ENCODE measurements at places on chromosomes 6 and 20. TPM values are rescaled to one million over a fixed set of nuclear protein-coding genes. Genes with fewer than 3 reads are reported as not detected.

PCK1 gene
- total RNA-seq: not detected

PEX3 gene
- total RNA-seq: 26.7 TPM

NRM gene
- 7.8 TPM for total RNA-seq

RFX6 gene
- total RNA-seq: not detected

TNFRSF21 gene
- total RNA-seq: 39.3 TPM

RBPJL gene
- total RNA-seq: not detected

CLIC5 gene
- not detected for total RNA-seq

FOXC1 gene
- 7.0 TPM for total RNA-seq

ARHGAP18 gene
- 38.9 TPM for total RNA-seq

SLPI gene
- not detected for total RNA-seq

PRICKLE4 gene
- total RNA-seq: not detected

PSORS1C2 gene
- not detected for total RNA-seq

- DNase-seq: no peak
Observed at GRCh38 chr6:107668743-107669474, 155.2 kb downstream of the SCML4 start.

DNA sequence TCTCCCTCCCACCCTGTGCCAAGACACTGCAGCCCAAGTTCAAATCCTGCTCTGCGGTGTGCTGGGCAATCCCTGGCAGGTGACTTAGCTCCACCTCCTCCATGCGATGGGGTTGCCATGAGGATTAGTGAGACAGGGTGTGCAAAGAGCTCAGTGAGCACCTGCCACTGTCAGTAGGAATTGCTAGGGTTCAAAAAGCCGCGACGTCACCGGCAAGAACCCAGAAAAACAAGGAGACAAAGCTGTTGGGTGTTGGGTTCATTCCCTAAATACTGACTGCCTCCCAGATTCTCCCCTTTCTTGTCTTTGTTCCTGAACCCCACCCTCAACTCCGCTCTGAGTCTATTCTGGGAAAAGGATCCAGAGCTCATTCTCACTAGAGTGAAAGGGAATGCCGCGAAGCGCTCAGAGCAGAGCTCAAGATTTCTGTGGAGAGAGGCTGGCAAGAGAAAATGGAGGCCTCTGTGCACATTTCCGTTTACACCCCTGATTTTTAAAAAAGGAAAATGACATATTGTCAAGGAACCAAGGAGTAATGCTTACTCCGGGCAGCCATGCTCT is 13.3 kb downstream of the PMEPA1 start:
- DNase-seq: no peak

- DNase-seq: no peak
Observed at GRCh38 chr6:15403094-15403755, 157.4 kb downstream of the JARID2 start.

- no peak for DNase-seq
Observed at GRCh38 chr6:31631681-31632278, 11.3 kb downstream of the PRRC2A start.

DNA sequence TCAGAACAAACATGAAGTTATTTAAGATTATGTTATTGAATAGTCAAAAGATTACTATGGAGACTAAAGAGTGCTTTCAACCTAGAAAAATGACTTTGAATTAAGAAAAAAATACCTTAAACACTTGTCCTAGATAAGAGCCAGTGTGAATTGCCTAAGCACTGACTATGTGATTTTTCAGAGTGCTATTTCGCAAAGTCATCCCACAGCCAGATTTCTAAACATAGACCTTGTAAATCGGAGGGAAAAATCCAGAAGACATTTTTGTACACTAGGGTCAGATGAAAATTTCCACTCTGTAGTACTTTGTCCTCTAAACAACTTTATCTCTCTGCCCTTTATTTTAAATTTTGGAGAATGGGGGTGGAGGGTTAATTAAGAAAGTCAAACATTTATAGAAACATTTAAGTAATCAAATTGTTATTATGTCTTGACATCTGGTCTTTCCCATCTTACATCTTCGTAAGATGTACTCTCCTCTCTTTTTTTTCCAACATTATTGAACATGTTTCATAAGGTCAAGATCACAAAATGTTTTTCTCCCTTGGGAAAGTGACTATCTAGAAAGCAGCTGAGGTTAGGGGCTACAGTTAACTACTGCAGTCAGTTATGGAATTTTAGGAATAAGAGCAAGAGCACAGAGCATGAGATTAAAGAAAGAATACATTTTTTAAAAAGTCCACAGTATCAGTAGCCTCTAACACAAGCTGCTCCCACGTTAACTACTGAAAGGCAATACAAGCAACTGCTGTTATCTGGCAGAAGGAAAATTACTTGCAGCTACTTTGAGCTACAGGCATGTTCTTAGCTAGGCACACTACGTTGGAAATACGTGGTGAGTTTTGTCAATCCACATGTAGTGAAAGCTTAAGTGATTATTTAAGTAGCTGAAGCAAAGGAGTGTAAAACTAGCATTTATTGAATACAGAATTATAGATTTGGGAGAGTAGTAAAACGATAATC is 648.5 kb downstream of the HTR1B start:
- no peak for DNase-seq

GRCh38 chr6:36756786-36757185 is 59.2 kb downstream of the RAB44 start:
- DNase-seq: peak; percentile 45

DNA sequence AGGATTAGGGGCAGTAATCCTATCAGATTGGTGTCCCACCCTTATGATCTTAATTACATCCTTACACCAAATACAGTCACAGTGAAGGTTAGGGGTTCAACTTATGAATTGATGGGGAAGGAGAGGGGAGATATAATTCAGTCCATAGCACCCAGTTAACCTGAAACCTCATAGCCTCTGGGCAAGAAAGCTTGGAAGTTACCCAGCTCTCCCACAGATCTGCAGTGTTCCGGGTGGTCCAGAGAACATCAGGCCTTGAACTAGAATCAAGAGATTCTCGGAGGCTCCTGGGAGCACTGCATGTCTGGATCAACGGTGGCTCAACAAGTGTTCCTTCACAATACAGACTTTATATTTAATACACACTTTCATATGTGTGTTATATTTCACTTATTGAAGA is 392.6 kb upstream of the MARCKS start:
- DNase-seq: peak; percentile 27

GRCh38 chr6:24064832-24065231 is 61.2 kb upstream of the NRSN1 start:
- no peak for DNase-seq

- DNase-seq: no peak
Observed at GRCh38 chr6:52022675-52023074, 64.7 kb downstream of the PKHD1 start.

GRCh38 chr6:151073146-151073545 is 166.6 kb upstream of the AKAP12 start:
- DNase-seq: no peak

DNA sequence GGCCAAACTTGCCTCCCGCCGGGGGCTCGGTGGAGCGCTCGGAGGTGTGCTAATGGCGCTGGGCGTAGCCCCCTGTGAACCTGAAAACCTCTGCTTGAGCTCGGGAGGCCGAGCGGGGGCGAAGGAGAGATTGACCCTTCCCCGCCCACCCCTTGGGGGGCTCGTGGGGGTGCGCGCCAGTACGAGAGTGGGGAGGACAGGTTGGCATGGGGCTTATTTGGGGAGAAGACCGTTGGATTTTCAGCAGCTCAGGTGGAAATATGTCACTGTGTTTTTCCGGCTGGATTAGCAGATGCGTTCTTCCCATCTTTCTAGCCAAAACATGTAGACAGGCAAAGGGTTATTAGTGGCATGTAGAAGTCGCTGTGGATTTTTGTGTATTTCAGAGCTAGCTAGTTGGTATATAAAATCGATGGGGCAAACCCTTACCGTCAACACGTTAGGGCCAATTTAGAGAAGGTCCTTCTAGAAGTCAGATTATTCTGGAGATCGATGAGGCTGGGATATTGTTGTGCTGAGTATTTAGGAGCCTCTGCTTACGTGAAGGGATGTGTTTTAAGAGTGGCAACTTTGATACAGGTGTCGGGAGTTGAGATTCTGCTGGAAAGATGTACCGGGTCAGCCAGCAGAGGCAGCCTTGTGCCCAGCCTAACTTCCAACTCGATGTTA is 525 bp downstream of the NCOA7 start:
- DNase-seq: peak; percentile 58

DNA sequence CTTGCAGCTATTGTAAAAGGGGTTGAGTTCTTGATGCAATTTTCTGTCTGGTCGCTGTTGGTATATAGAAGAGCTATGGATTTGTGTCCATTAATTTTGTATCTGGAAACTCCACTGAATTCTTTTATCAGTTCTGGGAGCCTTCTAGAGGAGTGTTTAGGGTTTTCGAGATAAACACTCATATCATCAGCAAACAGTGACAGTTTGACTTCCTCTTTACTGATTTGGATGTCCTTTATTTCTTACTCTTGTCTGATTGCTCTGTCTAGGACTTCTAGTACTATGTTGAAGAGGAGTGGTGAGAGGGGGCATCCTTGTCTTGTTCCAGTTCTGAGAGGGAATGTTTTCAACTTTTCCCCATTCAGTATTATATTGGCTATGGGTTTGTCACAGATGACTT is 120.8 kb upstream of the SSTR4 start:
- DNase-seq: no peak

DNA sequence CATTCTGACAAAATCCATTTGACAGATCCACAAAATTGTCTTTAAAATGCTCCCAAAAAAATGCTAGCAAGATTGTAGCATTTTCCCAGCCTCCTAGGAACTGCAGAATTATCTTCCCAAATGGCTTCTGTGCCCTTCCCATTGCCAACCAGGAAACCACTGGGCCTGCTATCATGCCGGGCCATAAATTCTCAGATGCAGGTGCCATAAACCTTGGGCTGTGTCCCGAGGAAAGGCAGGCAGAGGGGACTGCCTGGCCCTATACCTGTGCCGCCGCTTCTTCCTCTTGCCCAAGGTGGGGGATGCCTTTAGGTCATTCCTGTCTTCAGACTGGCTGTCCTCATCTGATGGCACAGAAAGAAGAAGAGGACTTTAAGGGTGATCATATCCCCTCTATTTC is 2.8 kb downstream of the VSX1 start:
- DNase-seq: no peak

GRCh38 chr20:48783533-48784272 is 44.1 kb downstream of the PREX1 start:
- no peak for DNase-seq

DNA sequence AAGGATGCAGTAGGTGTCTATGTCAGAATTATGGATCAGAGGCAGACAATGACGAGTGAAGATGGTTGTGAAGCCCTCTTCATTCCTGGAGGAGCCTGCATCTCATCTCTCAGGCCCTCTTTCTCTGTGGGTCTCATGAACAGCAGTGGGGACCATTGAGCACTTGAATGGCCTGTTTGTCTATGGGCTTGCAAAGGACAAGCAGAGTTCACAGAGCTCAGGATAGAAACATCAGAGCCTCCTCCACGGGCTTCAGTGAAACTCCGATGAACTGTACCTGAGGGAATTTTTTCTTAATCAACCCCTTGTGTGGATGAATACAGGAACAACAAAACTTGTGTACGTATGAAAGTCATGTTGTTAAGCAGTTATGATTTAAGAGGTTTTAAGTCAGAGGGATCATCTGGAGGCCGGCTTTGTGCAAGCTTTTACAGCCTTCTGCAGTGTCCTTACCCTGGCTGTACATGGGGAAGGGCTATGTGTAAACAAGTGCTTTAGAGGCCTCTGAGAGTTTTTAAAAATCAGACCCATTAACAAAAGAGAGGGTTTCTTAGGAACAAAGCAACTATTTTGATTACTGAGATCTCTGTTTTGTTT is 29.7 kb upstream of the PI16 start:
- DNase-seq: no peak

GRCh38 chr6:7215131-7215530 is 97.9 kb downstream of the SSR1 start:
- no peak for DNase-seq

- no peak for DNase-seq
Observed at GRCh38 chr6:11987386-11987785, 24.7 kb upstream of the HIVEP1 start.

- DNase-seq: peak; percentile 27
Observed at GRCh38 chr6:143187238-143187923, 126.7 kb downstream of the AIG1 start.

DNA sequence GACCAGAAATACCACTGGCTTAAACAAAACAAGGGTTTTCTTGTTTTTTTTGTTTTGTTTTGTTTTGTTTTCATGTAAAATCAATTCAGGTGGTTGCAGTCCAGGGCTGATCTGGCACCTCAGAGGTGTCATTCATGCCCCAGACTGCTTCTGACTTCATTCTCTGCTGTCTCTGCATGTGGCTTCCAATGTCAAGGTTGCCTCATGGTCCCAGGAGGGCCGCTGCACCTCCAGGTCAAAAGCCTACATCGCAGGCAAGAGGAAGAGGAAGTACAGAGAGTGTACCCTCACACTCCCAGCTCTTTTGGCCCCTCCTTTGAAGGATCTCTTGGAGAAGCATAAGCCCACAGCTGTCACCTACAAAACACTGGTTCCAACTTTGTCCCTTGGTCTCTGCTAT is 1.4 kb upstream of the BTN3A1 start:
- no peak for DNase-seq

DNA sequence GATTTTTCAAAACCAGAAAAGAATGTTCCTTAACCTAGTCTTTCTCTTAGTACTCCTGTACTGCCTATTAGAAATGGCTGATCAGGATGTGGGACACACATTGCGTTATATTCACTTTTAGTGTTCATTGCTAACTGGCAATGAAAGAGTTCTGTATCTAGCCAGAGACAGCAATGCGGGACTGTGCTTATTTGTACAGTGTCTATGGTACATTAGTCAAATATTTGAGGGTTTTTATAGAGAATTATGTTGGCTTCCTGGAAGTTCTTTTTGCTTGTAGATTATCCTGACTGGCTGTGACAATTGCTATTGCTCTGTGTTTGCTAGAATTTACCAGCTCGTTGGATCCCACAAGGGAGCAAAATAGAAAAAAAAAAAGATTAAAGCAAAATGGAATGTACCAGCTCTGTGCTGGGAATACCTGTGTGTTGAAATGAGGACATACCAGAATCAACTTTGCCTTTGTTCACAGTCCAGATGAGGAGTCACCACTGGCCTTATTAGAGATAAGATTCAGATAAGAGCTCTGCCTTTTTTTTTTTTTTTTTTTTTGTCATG is 22.4 kb upstream of the IFNGR1 start:
- DNase-seq: peak; percentile 46

GRCh38 chr20:14481863-14482262 is 144.5 kb upstream of the FLRT3 start:
- DNase-seq: no peak

GRCh38 chr6:12280458-12280857 is 9.7 kb upstream of the EDN1 start:
- peak; percentile 62 for DNase-seq

DNA sequence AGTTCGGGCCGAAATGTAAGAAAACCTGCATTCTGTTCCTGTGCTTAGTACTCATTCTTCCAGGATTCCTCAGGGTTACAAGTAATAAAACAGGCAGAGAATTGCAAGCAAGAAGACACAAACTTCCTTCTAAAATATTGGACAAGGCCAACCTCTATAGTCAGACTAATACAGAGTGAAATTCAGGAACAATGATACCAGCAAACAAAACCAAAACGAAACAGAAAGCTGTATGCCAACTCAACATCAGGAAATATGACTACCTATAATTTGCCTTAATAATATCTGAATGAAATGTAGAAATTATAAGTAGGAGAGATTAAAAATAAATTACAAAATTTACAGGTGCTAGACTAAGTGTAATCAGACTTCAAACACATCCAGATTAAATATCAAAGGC is 238.8 kb downstream of the HIVEP2 start:
- DNase-seq: no peak

Data from Daoy (cell line).